Kidney epithelial cell (primary cell): ENCODE measurements at places on chromosomes 7 and 10. TPM values are rescaled to one million over a fixed set of nuclear protein-coding genes. Genes with fewer than 3 reads are reported as not detected.

The TMEM26 gene
- 0.33 and 0.41 TPM in 2 replicates for total RNA-seq

The ZNF488 gene
- total RNA-seq = 0.29 and 0.68 TPM in 2 replicates

- peak; percentile 91 for DNase-seq
Measured at GRCh38 chr7:115230882-115231571, 309.1 kb downstream of the MDFIC start.

DNA sequence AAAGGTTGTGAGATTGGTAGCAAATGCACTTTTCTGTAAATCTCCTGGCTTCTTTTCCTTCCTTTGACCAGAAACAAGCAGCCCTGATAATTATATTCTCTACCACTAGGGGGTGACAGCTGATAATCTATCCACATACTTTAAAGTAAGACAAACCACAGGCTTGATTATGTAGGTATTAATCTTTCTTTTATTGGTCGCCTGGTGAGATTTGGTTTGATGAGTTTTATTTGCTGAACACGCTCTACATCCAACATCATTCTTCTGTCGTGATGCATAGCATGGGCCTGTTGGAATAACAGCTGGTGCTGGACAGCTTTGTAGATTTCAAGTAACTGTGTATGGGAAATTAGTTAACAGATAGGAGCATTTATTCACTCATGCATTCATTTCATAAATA is 63.5 kb downstream of the ZNF365 start:
- DNase-seq = no peak

The PRF1 gene
- not detected in 2 replicates for total RNA-seq

The NPSR1 gene
- total RNA-seq = not detected in 2 replicates

- no peak for DNase-seq
Measured at GRCh38 chr10:67978749-67979148, 94.3 kb downstream of the SIRT1 start.

The AOAH gene
- total RNA-seq = 2.6 and 4.4 TPM in 2 replicates

- no peak for DNase-seq
Measured at GRCh38 chr10:75782463-75783248, 351.2 kb downstream of the LRMDA start.

The ADAMTS14 gene
- 1.3 and 1.6 TPM in 2 replicates for total RNA-seq

GRCh38 chr7:51970961-51971665 is 654.5 kb upstream of the COBL start:
- DNase-seq = no peak

GRCh38 chr7:135335628-135336139 is 102.0 kb downstream of the STRA8 start:
- peak; percentile 69 for DNase-seq

DNA sequence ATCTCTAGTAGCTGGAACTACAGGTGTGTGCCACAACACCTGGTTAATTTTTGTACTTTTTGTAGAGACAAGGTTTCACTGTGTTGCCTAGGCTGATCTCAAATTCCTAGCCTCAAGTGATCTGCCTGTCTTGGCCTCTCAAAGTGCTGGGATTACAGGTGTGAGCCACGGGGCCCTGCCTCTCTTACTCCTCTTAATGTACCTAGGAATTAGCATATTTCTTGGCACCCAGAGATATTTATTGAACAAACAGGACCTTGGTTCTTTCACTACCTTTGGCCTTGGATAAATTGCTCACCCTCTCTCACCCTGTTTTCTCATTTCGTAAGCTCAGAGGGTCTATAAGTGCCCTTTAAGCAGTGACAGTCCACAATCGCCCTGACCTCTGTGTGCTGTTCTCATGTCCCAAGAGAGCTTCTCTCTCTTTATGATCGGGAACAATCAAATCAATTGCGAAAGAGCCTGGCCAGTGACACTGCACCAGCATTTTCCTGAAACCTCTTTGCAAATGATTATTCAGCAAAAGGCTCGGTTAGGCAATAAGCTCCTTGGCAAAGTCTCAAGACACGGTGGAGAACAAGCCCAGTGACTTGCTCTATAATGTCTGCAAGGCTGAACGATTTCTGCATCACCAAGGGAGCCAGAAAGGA is 117.7 kb downstream of the APBB1IP start:
- DNase-seq = peak; percentile 73

GRCh38 chr7:117816727-117817126 is 56.5 kb downstream of the CTTNBP2 start:
- DNase-seq = no peak

GRCh38 chr10:95264227-95265051 is 26.4 kb downstream of the PDLIM1 start:
- no peak for DNase-seq

The AKR1C8 gene
- 0.21 TPM in 1 of 2 replicates, not detected in the other for total RNA-seq

The ZNF503 gene
- 13.8 and 16.8 TPM in 2 replicates for total RNA-seq

The LAMB1 gene
- total RNA-seq = 245 and 264 TPM in 2 replicates

DNA sequence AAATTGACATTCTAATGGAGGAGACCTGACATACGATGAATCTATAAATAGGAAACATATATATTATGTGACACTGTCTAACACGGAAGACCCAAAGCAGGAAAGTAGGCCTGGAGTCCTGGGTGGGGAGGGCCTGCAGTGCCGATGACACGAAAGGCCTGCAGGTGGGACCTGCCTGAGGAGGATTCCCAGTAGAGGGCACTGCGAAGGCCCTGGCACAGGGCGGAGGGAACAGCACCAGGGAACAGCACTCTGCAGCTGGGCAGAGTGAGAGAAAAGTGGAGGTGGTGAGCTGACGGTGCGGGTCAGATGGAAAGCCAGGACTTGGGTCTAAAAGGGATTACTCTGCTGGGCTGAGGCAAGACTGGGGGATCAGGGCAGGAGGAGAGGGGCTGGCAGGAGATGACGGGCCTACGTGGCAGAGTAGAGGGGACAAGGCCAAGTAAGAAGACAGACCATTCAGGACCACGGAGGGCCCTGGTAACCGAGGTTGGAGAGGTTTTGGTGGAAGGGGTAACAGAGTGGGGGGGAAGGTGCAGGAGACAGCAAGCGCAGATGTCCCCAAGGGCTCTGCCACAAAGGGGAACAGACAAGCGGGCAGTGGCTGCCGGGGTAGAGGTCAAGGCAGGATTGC is 8.1 kb downstream of the ZNF746 start:
- DNase-seq = no peak

DNA sequence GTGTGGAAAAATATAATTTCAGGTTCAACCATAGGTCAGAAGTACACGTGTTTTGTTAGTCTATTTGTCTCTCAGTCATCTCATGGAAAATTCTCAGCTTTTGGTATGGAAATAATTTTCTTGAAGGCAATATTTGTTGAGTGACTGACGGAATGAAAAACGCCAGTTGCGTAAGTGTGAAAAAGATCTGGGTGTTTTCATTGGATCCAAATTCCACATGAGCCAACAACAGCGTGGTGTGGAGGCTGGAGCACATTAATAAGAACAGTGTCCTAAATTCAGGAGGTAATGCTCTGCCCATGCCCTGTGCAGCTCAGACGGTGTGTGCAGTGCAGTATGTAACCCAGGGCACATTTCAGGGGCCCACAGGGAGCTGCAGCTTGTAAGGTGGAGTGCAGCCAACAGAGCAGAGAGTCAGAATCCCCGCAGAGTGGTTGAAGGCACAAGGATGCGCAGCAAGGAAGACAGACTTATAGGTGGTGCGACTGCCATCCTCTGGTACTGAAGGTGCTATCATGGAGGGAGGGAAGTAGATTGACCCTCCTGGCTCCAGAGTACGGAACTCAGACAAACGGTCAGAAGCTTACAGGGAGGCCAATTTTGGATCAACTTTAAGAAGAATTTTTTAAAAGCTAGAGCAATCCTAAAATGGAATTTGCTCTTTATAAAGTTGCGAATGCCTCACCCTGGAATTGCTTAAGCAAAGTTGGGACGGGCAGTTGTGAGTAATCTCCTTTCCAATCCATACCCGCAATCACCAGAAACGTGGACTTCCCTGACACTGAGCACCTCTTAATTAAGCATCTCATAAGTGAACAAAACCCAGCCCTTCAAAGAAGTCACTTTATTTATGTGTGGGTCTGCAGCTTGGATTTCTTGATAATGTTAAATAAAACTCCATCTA is 38.0 kb downstream of the EGFR start:
- DNase-seq = no peak

- no peak for DNase-seq
Measured at GRCh38 chr10:110840225-110840922, 31.4 kb upstream of the PDCD4 start.

DNA sequence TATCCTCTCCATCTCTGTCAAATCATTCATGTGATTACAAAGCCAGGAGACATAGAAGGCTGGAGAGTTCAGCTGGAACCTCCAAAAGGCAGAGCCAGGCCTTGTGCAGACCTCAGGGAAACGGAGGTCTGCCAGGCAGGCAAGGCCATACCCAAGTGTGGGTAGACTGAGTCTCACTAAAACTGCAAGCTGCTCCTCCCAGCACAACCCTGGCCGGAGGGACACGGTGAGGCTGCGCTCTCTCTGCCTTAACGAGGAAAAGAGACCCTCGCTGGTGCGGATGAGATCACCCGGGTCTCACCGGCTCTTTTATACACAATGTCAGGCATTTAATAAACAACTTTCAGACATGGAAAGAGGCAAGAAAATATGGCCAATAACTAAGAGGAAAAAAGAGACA is 66.1 kb upstream of the INPP5A start:
- no peak for DNase-seq

DNA sequence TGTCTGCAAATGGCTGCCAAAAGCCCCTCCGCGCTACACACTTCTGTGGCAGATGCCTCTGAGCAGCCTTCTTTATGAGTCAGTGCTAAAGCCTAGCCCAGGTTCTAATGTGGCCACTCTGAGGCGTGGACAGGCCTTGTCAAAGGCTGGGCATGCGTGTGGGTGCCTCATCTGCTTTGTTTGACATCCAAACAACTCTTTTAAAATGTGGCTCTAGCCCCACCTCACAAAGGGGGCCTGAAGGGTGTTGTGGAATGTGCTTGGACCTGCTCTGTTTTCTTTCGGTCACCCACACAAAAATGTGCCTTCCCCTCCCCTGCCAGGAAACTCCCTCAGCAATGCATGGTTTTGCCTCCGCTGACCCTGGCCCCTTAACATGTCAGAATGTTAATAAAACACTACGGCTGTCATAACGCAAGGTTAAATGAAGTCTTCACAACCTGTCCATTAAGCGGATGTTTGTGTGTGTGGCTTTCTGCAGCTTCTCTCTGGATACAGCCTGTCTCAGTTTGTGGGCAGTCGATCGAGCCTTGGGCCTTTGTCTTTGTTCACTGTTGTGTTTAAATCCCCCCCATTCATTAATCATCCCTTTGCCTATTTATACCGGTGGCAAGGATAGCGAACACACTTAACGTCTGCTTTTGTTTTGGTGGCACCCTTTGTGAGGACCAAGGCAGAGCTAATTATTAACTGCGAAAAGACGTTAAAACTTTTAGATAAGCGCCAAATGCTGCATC is 718.9 kb downstream of the LRMDA start:
- DNase-seq = peak; percentile 83

The CALD1 gene
- total RNA-seq = 242 and 255 TPM in 2 replicates

DNA sequence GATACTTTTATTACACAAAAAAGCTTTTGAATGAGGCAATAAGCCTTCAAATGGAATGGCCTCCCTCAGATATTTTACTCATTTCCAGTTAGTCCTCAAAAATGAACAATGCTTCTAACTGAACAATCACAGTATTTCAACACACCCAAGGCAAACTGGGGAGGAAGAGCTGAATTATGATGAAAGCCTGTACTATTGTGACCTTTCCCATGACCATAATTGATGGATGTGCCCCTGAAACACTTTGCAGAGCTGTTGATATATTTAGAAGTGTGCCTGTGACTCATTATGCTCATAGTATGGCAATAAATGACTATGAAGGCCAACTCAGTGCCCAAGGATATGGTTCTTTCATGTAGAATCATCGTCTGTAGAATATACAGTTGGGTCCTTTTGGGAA is 248.1 kb downstream of the AHR start:
- DNase-seq = no peak

GRCh38 chr10:107733328-107734130 is 569.0 kb upstream of the SORCS1 start:
- no peak for DNase-seq

GRCh38 chr7:43630482-43630881 is 47.6 kb downstream of the STK17A start:
- DNase-seq = no peak

DNA sequence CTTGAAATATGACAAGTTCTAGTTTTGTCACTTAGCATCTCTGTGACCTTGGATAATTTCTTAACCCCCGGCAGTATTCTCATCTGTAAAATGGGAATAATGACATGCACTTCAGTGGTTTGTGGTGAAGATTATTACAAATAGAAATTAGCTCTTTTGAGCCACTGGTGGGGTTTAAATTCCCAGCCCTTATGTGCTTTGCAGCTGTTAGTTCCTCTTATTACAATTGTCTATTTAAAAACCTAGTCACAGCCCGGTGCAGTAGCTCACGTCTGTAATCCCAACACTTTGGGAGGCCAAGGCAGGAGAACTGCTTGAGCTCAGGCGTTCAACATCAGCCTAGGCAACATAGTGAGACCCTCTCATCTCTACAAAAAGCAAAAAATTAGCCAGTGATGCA is 30.1 kb downstream of the CAV1 start:
- no peak for DNase-seq

The MTG1 gene
- 26.7 and 40.3 TPM in 2 replicates for total RNA-seq

GRCh38 chr10:44990965-44991364 is 9.8 kb upstream of the ZNF22 start:
- DNase-seq = no peak

DNA sequence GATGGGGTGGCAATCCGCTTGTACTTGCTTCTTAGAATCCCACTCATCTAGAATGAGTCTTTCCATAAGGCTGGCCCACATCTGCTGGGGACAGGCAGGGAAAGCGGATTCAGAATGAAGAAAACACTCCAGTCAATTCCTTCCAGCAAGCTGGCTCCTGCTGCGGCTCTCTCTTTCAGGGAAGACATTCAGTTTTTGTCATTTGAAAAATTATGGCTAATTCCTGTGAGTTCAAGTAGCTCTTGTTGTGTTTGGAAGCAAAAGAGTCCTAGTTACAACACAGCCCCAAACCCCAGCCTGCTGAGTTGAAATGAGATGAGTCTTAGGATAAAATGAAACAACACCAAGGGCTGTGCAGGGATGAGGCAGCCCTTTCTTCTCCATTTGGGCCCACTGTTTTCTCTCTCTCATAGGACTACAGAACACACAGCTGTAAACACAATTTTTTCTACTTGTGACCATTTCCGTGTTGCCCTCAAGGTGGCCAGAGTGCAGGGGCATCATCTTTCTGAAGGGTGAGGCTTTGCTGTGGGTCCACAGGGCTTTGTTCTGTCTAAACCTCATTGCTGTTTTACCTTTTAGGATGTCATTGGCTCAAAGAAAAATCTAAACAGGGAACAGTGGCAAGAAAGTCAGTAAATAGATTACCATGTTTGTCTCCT is 90.8 kb upstream of the EEPD1 start:
- no peak for DNase-seq

DNA sequence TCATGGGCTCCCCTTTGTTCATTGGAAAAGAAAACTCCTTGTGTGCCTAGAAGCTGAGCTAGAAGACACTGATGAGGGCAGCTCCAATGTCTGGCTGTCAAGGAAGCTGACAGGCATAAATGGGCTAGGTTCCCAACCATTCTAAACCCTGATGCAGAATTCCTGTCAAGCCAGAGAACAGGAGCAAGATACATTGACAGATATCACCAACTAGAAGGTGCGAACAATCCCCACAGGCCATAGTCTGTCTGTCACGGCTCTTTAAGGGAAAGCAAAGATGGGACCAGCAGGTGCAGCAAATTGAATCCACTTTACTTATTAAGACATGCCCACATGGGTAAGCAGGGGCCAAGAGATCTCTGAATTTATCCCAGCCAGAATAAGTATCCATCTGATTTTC is 617.9 kb upstream of the POT1 start:
- DNase-seq = no peak
